ENCODE measurements at places on chromosomes 12 and 14.

- no peak for DNase-seq
- H3K36me3 ChIP-seq, result no peaks in the 10 kb centered on the region
- H3K4me3 ChIP-seq, result no peak overlapping the region
- peaks cover 1% of the 10 kb centered on the region for H3K4me1 ChIP-seq
- H3K27ac ChIP-seq, result no peak overlapping the region
Observed at GRCh38 chr12:110957652-110958051, 37.3 kb upstream of the MYL2 start.

GRCh38 chr14:103328941-103329340, 5.1 kb upstream of the EIF5 start:
- no peaks in the 10 kb centered on the region for H3K36me3 ChIP-seq
- H3K27me3 ChIP-seq, result no peaks in the 10 kb centered on the region
- no peak overlapping the region for H3K4me3 ChIP-seq
- no peak overlapping the region for H3K27ac ChIP-seq
- peaks cover 16% of the 10 kb centered on the region for H3K4me1 ChIP-seq

- peak overlapping the region; percentile 83 for H3K4me3 ChIP-seq
- peaks cover 39% of the 10 kb centered on the region for H3K36me3 ChIP-seq
- H3K27me3 ChIP-seq, result no peaks in the 10 kb centered on the region
- peaks cover 23% of the 10 kb centered on the region for H3K4me1 ChIP-seq
- DNase-seq, result no peak
- H3K27ac ChIP-seq, result peak overlapping the region; percentile 97
Observed at GRCh38 chr14:22955702-22956569, 954 bp downstream of the HAUS4 start.

- no peaks in the 10 kb centered on the region for H3K36me3 ChIP-seq
- no peak overlapping the region for H3K4me3 ChIP-seq
- no peak for DNase-seq
- H3K27ac ChIP-seq, result no peak overlapping the region
- H3K27me3 ChIP-seq, result no peaks in the 10 kb centered on the region
Observed at GRCh38 chr12:67694306-67694900, 45.9 kb downstream of the DYRK2 start.

- no peaks in the 10 kb centered on the region for H3K4me1 ChIP-seq
- no peak overlapping the region for H3K27ac ChIP-seq
- H3K4me3 ChIP-seq, result no peak overlapping the region
Observed at GRCh38 chr14:53824061-53824460, 132.6 kb downstream of the BMP4 start.

GRCh38 chr12:75481774-75482173, 1.2 kb downstream of the GLIPR1 start:
- peak overlapping the region; percentile 68 for H3K27ac ChIP-seq
- no peaks in the 10 kb centered on the region for H3K36me3 ChIP-seq
- peak overlapping the region; percentile 60 for H3K4me3 ChIP-seq
